NB4 (cell line): ENCODE measurements at places on chromosomes 7 and 10.

- DNase-seq, result peak; percentile 30
Observed at GRCh38 chr7:24299192-24299591, 15.2 kb downstream of the NPY start.

DNA sequence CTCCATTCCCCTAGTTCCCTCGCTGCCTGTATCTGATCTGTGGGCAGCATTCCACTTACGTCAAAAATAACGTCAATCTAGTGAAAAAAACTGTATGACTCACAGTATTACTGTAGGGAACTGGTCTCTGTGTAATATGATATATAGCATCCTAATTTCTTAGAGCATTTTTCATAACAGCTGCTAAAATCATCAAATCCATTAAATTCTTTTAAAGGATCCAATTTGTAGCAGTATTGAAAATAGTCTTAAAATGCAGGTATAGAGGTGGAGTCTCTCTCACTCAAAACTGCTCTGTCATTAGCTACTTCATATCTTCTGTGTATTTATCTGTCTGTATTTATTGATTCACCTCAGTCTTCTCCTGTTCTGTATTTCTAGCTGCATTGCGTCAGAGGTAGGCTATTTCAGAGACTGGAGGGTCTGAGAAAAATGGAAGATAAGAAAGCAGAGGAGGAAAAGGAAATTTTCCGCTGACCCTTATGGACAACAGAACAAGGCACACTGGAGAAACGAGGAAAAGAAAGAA, 59.9 kb downstream of the PON1 start:
- no peak for DNase-seq

DNA sequence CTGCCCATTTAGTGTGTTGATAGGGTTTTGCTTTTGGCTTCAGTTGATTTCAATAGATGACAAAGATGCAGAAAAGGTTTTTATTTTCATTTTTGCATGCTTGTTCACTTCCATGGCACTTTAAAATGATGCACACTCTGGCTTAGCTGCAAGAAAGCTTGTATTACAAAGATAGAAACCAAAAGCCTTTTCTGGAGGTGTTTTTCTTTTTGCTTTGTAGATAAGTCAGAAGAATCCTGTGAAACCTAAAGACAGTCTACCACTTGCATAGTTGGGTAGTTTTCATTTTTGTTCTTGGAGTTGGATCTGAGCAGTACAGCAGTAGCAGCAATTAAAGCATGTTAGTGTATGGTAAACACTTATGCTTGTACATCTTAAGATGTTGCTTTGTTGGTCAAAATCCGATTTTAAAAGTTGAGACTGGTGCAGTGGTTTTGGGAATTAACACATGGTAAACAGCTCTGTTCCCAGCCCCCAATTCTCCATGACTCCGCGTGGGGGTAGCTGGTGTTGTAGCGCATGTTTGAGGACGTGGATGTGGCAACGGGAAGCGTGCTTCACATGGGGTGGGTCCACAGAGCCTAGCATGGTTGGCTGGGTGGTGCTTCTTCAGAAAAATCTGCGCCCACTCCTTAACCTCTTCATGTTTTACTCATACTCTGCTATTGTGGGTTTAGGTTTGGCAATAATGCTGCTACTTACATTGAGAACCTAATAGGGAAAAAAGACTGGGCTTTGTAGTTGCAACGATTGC, 19.8 kb downstream of the CCNY start:
- DNase-seq, result no peak

- no peak for DNase-seq
Observed at GRCh38 chr10:35063837-35064454, 26.2 kb downstream of the CUL2 start.

GRCh38 chr10:11212288-11213085, 194.8 kb downstream of the CELF2 start:
- DNase-seq, result no peak

GRCh38 chr7:153886506-153887441, 165.4 kb upstream of the DPP6 start:
- DNase-seq, result no peak

DNA sequence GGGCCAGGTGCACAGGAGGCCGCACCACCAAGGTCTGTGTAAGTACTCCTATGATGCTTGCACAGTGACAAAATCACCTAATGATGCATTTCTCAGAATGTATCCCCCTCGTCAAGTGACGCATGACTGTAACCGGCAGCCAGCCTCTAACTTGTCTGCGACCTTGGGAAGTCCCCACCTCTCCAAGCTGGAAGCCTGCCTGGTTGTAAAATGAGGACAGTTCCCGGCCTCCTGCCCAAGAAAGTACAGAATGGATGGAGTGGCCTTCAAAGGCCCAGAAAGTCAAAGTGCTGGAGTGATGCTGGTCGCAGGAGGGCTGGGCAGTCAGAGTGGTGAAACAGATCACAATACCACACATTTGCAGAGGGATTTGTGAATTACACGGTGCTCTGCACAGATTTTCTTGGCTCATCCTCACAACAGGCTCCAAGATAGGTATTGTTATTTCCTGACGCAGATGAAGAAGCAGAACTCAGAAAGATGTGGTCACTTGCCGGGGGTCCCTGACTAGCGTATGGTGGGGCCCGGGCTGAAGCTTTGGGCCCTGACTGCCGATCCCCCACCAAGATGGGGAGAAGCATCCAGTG, 22.8 kb downstream of the SPOCK2 start:
- no peak for DNase-seq

- DNase-seq, result no peak
Observed at GRCh38 chr10:86673827-86674581, 5.7 kb downstream of the LDB3 start.

DNA sequence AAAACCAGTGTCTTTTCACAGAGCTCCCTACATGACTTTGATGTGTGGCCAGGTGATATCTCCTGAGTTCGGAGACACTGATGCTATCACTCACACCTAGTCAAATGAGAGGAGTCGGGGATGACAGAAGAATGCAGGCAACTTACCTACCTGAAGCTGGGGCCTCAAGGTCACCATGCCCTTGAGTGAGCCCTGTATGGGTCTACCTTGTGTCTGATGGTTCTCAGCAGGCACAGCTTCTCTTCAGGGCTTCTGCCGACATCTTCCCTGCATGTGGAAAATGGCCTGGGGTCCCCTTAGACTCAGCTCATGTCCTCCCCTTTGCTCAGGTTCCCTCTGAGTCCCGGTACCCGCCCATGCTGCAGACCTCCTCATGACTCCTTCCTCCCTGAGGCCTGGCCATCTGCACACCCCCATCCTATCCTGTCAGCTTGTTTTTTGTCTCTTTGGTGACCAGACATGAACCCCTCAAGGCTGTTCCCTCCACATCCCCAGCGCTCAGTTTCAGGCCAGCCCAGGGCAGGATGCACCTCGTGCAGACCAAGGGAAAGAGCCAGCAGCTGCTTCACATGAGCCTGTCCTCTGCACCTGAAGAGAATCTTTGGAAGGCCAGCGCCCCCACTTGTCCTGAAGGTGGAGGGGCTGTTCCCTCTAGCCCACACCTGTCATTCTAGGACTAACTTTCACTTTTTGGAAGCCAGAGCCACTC, 74.6 kb upstream of the GDF10 start:
- no peak for DNase-seq

DNA sequence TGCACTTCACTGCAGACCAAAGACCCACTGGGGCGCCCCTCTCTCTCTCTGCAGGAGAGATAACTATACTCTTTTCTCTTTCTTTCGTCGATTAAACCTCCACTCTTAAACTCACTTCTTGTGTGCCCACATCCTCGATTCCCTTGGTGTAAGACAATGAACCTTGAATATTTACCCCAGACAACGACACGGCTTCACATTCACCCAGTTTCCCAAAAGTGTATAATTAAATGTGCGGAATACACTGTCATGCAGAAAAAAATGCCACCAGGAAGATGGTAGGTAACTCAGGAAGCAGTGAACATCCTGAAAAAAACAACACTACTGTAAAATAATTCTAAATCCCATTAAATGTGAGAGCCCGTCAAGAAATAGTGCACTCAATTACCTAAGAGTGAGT, 882.2 kb downstream of the TYW1 start:
- no peak for DNase-seq

- no peak for DNase-seq
Observed at GRCh38 chr7:27101171-27101956, 1.1 kb downstream of the HOXA2 start.

GRCh38 chr10:121425623-121426022, 172.6 kb downstream of the FGFR2 start:
- DNase-seq, result no peak

DNA sequence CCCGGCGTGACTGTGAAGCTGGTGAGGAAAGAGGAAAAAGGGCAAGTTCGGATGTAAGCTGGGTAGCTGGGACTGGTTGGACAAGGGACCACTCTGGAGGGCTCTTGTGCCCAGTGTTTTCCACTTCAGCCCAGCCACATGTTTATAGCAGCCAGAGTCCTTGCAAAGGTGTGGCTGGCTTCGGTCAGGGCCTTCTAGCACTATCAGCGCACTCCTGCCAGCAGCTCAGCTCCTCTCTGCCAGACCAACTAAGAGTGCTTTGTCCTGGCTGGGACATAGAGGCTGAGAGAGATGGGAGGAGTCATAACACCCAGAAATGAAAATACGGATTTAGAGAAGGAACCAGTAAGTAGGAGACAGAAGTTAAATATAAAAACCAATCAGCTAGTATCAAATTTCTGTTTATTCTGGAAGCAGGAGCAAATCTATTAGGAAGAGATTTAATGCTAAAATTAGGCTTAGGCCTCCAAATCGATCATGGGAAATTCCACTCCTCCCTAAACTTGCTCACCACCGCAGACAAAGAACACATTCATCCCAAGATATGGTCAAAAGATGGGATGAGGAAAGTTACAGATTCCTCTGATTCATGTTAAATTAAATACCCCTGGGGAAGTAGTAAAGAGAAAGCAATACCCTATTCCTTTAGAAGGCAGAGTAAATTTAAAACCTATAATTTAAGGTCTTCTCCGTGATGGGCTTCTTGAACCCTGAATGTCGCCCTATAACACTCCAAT, 135.0 kb downstream of the RALA start:
- no peak for DNase-seq

DNA sequence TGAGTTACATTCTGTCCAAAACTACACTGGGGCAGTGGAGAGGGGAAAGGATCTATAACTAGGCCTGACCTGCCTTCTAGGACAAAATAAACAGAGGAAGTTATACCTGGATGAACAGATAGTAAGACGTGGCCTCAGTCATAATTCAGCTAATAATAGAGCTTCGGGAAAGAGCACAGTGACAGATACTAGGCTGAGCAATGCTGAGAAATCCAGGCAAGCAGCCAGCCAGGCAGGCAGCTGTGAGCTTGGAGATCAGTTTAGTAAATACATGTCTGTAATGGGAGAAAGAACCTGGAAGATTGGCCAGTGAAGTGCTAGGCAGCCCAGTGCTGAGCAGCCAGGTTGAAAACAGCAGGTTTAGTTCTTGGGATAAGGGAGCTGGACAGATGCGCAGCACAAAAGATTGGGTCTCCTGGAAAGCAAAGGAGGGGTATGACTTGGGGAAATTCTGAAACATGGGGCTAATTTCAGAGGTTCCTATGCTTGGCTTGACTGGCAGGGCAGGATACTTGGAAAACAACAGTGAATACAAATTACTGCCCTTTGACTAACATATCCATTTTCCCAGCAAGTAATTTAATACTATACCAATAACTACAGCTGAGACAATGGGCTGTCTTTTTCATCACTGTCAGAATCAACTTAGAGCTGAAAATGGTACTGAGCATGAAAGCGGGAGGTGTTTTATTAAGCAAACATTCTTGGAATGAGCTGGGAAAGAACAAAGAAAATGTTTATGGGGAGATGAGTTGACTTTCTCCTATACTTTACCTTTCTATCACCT, 140.8 kb downstream of the DGKB start:
- no peak for DNase-seq

- no peak for DNase-seq
Observed at GRCh38 chr10:11880151-11881029, 57.2 kb downstream of the PROSER2 start.

DNA sequence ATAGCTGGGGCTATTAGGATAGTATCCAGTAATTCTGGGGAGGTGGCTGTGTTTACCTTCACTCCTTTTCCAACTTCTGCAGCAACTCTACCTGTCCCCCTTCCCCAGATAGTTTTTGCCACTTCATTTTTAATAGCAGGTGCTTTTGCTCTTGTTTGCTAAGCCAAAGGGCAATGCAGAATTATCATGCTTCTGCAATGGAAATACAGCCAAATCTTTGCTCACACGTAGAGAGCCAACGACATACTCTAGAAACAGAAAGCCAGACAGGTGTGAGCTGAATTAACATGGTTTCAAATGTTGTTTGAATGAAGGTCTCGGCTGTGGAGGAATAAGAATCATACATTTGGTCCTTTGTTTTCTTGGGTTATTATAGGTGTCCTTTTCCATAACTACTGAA, 14.4 kb downstream of the PLEKHS1 start:
- DNase-seq, result no peak

DNA sequence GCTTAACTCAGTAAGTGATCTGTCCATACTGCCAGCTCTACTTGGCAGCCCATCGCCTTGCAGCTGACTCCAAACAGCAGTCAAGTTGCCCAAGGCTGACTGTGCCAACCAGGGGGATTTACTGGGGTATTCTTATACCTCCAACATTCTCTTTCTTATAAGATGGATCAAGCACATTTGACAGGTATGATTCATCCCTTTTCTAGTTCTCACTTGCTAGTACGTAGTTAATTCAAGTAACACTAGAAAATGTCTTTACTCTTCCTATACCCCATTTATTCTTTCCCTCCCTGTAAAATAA, 77.0 kb downstream of the SLC25A13 start:
- no peak for DNase-seq

DNA sequence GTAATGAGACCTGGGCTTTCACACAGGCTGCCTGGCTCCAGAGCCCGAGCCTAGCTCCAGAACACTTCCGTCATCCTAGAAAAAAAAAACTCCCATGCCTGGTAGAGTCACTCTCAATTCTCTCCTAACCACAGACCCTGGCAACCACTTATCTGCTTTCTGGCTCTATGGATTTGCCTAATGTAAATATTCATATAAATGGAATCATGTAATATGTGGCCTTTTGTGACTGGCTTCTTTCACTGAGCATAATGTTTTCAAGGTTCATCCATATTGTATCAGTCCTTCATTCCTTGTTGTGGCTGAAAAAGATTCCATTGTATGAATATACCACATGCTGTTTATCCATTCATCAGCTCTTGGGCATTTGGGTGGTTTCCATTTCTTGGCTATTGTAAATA, 167.7 kb upstream of the MKLN1 start:
- no peak for DNase-seq

DNA sequence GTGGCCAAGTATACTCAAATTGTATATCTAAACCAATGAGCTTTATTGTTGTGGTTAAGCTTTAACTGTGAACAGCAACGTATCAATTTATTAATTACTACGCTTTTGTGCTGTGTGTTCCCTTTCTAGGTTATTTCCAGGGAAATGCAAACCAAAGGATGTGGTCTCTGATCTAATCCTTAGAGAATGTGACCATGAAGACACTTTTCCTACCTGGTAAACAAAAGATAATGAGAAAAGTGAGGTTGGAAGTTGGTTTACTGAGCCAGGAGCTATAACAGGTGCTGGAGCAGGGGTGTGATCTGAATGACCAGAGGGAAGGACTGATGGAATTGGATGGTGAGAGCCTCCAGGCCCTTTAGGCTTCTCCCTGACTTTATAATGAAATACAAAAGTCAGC, 25.4 kb upstream of the CALU start:
- no peak for DNase-seq
